Calu3 (cell line): ENCODE measurements at places on chromosomes 6 and 20. TPM values are rescaled to one million over a fixed set of nuclear protein-coding genes. Genes with fewer than 3 reads are reported as not detected.

DNA sequence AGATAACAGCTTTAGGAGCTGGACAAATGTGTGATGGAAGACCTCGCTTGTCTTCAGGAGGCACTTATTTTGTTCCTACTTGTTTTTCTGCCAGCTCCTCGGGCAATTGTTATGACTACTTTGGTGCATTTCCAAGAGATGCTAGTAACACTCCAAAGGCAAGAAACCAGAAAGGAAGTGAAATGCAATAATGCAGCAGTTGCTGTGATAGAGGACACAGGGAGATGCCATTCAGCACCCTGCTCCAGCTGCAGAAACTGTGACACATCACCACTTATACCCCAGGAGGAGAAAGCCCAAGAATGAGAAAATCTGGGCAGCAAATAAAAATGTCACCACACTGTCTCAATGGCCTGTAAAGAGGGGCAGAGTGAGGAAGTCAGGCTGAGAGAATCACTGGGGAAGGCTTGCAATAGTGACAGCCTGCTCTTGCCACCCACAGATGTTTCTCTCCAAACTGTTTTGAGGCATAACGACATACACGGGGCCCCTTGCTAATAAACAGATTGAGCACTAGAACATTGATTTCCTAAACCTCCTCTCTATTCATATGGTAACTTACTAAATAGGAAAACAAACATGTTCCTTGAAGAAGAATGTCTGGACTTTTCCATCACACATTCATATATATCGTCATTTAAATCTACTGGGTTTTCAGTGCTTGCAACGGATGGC is 231.0 kb upstream of the PRND start:
- peaks cover 90% of the 10 kb centered on the region for H3K27me3 ChIP-seq
- no peak overlapping the region for H3K27ac ChIP-seq
- H3K4me3 ChIP-seq: no peak overlapping the region

GRCh38 chr6:16976385-16977183 is 125.3 kb upstream of the STMND1 start:
- H3K4me3 ChIP-seq: no peak overlapping the region
- no peaks in the 10 kb centered on the region for H3K4me1 ChIP-seq
- no peaks in the 10 kb centered on the region for H3K36me3 ChIP-seq
- DNase-seq: no peak

MPC1 gene
- 41.5 and 48.9 TPM in 2 replicates for total RNA-seq

ZNF334 gene
- not detected in 2 replicates for total RNA-seq

ME1 gene
- 11.4 and 14.5 TPM in 2 replicates for total RNA-seq

ARMC12 gene
- not detected in 2 replicates for total RNA-seq
